ENCODE measurements at places on chromosomes 5 and 9.
A peak's percentile ranks its signal among the peaks of the same experiment; 100 is the strongest.

GRCh38 chr9:105375323-105375722 is 72.5 kb upstream of the FSD1L start:
- no peak for DNase-seq

DNA sequence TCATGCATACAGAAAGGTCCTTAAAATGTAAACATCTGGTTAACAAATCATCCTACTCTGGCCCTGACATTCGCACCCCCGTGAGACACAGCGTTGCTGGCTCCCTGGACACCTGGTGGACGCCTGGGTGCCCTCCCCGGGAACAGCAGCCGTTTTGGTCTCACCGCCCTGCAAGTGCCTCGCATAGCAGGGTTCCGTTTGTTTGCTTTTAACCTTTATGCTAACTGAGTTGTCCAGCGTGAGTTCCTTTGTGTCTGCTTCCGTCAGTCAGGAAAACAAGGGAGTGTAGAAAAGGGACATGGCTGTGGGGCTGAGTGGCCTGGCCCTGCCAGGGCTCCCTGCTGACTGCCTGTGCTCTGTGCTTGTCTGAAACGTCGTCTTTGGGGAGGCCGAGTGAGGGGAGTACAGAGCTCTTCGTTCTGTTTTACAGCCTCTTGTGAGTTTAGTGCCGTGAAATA is 91.8 kb upstream of the CACNA1B start:
- no peak for DNase-seq

GRCh38 chr5:80069918-80070318 is 34.8 kb downstream of the THBS4 start:
- no peak for DNase-seq

DNA sequence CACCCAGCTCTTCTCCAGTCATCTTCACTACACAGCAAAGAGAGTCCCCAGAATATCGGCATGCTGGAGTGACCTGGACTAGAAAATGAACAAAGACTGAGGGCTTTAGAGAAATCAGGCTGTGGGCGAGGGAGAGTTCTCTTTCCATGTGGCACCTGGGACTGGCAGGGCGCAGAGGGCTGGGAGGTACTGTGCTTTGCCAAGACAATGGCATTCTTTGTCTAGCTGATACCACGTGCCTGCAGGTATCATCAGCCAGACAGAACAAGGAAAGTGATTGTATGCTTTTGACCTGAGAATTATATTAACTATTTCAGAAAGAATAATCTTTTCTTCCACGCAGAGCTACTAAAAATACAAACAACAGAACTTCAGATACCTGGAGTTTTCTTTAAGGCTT is 30.5 kb downstream of the DDX31 start:
- DNase-seq: no peak

GRCh38 chr5:54347221-54347865 is 37.0 kb upstream of the ARL15 start:
- no peak for DNase-seq

- no peak for DNase-seq
Measured at GRCh38 chr5:117165068-117165467, 590.4 kb upstream of the SEMA6A start.

GRCh38 chr9:22037954-22038690 is 29.0 kb upstream of the CDKN2B start:
- peak; percentile 62 for DNase-seq

- no peak for DNase-seq
Measured at GRCh38 chr5:61991866-61992265, 314.1 kb upstream of the KIF2A start.

DNA sequence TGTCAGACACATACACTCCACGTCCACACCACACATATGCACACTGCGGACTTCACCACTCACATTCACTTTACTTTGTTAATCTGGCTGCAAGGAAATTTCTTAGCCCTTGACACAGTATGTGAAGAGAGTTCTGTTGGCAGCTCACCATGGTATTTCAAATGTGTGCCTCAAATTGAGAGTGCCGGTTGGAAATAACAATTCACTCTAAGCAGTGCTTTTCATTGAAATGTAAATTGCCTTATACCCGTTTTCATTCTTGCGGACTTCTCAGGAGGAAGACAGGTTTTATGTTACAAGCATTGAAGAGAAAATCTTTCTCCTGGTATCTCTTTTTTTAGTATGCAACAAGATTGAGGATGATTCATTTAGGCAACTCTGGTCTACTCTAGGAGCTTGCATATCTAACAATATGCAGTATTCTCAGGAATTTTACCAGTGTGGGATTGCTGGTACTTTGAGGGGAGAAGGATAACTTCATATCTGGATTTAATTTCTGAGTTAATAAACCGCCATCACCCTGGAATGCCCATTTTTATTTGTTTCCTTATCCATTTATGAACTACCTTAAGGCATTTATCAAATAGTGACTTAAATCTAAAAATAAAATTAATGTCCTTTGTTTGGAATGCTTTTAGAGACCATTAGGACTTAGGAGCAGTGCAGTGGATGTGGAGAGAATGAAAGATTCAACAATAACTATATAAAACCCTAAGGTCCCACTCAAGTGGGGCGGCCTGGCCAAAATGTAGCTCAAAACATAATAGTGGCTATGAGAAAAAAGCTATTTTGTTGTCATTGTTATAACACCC is 87.0 kb downstream of the IQGAP2 start:
- DNase-seq: no peak

GRCh38 chr9:85900504-85901201 is 40.3 kb upstream of the NAA35 start:
- peak; percentile 46 for DNase-seq

- DNase-seq: no peak
Measured at GRCh38 chr5:24750355-24750754, 105.6 kb upstream of the CDH10 start.

DNA sequence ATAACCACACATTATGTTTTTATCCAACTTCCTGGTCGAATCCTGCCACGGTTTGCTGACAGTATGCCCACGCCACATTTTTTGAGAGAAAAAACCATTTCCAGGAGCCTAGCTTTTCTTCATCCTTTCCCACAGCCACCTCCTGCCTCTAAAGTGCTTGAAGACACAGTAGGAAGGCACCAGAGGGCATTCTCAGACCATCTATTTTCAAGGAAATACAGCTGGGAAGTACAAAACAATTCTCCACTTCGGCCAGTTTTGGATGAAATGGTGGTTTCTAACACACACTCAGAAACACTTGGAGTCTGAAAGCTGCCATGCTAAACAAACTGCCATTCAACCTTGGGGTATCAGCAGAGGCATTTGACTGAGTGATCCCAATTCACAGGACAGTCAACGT is 86.3 kb upstream of the RPS23 start:
- DNase-seq: peak; percentile 92

GRCh38 chr9:132994410-132995120 is 16.1 kb downstream of the GFI1B start:
- peak; percentile 56 for DNase-seq

- DNase-seq: no peak
Measured at GRCh38 chr5:15243301-15244020, 256.5 kb upstream of the FBXL7 start.

GRCh38 chr5:1002836-1003235 is 5.8 kb upstream of the NKD2 start:
- DNase-seq: no peak

DNA sequence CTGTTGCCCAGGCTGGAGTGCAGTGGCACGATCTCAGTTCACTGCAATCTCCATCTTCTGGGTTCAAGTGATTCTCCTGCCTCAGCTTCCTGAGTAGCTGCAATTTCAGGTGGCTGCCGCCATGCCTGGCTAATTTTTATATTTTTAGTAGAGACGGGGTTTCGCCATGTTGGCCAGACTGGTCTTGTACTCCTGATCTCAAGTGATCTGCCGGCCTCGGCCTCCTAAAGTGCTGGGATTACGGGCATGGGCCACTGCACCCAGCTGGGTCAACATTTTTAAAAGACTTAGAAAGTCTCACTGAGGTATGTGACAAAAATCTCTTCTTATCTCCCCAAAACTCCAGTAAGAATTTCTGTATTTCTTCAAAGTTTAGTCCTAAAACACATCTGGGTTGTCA is 211.6 kb downstream of the CTNND2 start:
- no peak for DNase-seq

DNA sequence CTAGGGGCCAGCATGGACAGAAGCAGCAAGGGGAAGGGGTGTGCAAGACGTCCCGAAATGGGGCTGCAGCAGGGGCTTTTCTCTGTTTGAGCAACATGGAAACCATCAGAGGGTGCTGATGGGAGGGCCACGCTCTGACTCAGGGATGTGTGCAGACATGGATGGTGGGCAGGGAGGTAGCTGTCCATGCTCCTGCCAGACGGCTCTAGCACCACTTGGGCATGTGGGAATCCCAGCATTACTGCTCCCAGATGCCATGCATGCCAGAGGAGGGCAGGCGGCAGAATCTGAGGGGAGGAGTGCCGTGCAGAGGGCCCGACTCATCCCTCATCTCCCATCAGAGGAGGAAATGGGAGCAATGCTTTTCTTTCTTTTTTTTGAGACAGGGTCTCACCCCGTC is 45.6 kb upstream of the SLC25A51 start:
- DNase-seq: no peak

- DNase-seq: no peak
Measured at GRCh38 chr9:133761641-133762248, 23.6 kb upstream of the SARDH start.

GRCh38 chr9:37350486-37351190 is 71.9 kb upstream of the GRHPR start:
- DNase-seq: peak; percentile 26

GRCh38 chr9:35267710-35268109 is 105.9 kb downstream of the UNC13B start:
- peak; percentile 66 for DNase-seq

GRCh38 chr5:11214864-11215644 is 454.0 kb upstream of the DAP start:
- DNase-seq: no peak

- no peak for DNase-seq
Measured at GRCh38 chr5:119996128-119996527, 366.8 kb downstream of the FAM170A start.

DNA sequence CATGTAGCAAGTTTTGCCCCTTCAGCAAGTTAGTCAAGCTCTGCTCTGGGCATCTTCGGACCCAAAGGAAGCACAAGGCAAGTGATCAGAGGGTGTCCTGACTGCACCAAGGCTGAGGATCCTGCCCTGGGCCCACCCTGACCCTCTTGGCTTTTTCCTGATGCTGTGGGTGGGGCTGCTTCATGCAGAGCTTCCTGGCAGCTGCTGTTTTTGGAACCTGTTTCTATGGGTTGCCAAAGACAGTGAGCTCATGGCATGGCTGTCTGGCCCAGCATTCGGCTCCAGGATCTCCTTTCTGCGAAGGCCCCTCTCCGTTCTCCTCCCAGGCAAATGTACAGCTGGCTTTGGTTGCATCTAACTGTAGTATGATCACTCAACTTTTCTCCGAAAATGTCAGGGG is 497.9 kb downstream of the ARHGEF28 start:
- peak; percentile 20 for DNase-seq

DNA sequence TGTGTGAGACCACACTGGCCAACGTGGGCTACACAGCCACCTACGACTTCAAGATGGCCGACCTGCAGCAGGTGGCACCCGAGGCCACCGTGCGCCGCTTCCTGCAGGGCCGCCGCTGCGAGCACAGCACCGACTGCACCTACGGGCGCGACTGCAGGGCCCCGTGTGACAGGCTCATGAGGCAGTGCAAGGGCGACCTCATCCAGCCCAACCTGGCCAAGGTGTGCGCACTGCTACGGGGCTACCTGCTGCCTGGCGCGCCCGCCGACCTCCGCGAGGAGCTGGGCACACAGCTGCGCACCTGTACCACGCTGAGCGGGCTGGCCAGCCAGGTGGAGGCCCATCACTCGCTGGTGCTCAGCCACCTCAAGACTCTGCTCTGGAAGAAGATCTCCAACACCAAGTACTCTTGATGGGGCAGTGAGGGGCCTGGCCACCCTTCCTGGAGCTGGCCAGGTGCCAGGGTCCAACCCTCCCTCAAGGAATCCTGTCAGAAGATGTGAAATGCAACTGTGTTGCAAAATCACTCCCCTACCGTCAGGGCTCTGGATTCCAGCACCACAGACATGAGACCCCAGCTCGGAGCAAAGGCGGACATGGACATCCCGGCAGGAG is 11.1 kb downstream of the DIPK1B start:
- DNase-seq: no peak

DNA sequence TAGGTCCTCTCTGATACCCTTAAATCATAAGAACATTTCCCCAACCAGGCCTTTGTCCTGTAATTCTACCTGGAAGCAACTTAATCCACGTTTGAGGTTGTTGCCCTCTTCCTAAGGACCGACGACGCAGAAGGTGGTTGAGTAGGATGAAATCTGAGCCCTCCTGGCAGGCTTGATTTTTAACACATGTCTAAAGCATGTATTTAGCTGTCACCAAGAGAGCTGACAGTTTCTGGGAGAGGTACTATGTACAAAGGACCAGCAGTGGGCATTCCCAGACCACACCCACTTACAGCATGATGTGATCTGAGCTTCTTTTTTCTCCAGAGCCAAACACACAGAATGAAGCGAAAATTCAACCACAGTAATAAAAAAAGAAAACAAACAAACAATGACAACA is 260.9 kb downstream of the SH3GL2 start:
- DNase-seq: no peak

GRCh38 chr5:58582019-58582802 is 664 bp upstream of the RAB3C start:
- no peak for DNase-seq

GRCh38 chr9:109831998-109832658 is 52.1 kb downstream of the PALM2AKAP2 start:
- peak; percentile 37 for DNase-seq

- peak; percentile 82 for DNase-seq
Measured at GRCh38 chr9:100066539-100066938, 32.3 kb downstream of the ERP44 start.

DNA sequence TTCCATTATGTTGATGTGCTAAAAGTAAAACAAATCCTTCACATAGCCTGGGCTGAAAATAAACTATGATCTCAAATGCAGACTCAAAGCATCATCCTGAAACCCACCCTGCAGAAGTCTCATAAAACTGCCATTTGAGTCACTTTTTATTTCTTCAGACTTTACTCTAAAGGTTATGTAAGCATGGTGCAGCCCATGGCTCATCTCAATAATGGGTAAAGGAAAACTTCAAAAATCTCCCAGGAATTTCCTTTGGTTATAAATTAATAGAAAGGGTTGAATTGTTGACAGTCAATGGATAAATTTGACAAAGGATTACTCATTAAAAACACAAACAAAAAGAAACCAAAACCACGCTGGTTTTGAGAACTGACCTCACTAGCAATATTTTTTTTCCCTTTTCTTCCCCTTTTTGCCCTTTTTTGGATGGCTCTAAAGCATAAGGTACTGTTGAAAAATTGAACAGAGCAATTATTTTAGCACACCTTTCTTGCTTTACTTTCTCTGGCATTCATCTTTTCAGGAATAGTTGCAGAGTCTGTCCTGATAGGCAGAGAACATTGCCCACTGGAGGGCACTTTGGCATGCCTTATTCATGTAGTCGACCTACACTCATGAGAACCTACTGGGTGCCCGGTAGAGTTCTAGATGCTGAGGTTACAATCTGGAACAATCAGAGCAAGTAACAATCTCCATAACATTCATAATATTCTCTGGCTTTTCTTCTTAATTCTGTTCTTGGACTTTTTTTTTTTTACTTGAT is 191.4 kb downstream of the TMEM167A start:
- DNase-seq: peak; percentile 23

- no peak for DNase-seq
Measured at GRCh38 chr9:131645078-131645776, 94.6 kb downstream of the RAPGEF1 start.

All from fibroblast of the aortic adventitia (primary cell).